Stimulated activated CD8-positive, alpha-beta memory T cell treated with anti-CD3 and anti-CD28 coated beads, Interleukin-12 subunit alpha, Interleukin-12 subunit beta, amount 100 ng/mL, for 1 hour (primary cell): ENCODE measurements at places on chromosomes 7 and 10.

GRCh38 chr10:117047947-117048346, 43.0 kb upstream of the SHTN1 start:
- DNase-seq, result no peak

DNA sequence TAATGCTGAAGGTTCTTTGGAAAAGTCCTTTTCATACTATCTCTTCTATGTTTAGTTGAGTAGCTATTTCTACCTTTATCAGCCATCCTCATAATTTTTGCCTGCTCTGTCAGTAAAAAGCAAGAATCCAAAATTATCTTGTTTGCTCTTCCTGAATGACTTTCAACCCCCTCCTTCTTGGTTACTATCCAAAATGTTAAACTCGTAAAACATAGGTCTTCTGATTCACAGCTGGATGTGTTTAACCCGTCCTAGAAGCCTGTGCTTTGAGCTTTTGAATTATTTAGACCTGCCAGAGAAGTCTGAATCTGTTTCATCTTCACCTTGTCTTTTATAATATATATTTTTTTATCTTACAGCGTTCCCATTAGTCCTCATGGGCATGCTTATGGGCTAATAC, 136.4 kb upstream of the MDFIC start:
- no peak for DNase-seq

- DNase-seq, result no peak
These were observed 170.1 kb downstream of the GATA3 start for GRCh38 chr10:8224591-8224990.

DNA sequence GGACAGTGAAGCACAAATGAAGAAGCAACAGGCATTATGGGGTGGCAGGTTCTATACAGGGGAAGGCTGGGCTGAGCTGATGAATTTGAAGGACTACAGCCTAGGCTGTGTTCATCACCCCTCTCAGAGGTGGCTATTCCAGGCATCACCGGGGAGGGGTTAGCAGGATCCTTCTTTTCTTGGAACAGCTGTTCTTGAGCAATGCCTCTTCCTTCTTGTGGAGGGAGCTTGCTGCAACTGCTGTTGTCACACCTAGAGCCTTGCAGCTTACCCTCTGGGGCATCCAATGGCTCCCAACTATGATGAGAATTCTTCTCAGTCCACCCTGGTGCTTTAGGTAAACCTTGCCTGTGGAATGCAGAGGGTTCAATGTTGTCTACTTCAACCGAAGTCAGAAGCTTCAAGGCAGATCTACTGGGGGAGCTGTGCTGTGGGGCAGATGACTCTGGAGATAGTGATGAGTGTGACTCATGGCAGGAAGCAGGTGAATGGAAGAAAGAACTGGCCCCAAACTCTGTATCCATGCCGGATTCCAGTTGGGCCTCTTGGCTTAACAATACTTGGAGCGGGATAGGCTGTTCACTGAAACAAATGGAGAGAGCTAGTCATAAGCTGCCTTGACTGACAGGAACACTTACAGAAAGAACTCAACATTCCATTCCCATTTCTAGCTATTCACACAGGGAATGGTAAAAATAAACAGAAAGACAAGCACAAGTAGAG, 21.5 kb upstream of the PPP3CB start:
- DNase-seq, result no peak

- DNase-seq, result no peak
These were observed 197.3 kb downstream of the PPP1R9A start for GRCh38 chr7:95104739-95105138.
